ENCODE measurements at places on chromosomes 5 and 9.

GRCh38 chr5:78495800-78496199, 135.4 kb downstream of the SCAMP1 start:
- no peak for DNase-seq

- no peak for DNase-seq
Measured at GRCh38 chr5:59542306-59542705, 351.2 kb downstream of the PDE4D start.

- DNase-seq: no peak
Measured at GRCh38 chr5:53019320-53019719, 30.2 kb downstream of the ITGA2 start.

- DNase-seq: no peak
Measured at GRCh38 chr9:38339496-38339895, 53.0 kb upstream of the ALDH1B1 start.

DNA sequence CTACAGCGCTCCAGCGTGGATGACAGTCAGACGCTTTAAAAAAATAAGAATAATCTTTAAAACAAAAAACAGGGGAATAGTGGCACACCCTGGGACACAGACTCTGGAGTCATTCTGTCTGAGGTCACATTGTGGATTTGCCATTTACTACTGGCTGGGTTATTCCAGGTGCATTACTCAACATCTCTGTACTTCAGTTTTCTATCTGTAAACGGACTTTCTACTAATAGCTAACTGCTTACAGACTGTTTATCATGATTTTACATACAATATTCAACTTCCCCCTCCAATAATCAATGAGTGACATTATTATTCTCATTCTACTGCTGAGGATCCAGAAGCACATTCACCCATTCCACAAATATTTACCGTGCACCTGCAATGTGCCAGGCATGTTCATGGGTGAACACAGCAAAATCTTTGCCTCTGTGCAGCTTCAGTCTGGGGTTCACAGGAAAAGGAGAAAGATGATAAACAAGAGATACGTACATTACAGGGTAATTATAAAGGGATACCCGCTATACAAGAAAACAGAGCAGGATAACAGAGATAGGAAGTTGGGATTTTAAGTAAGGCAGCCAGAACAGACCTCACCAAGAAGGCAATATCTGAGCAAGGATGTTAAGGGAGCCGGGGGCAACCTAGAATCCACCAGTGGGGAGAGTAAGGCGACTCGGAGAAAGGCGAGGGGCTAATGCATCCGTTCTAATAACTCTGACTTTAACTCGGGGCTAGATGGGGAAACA, 984 bp upstream of the RAD23B start:
- no peak for DNase-seq
